ENCODE measurements at places on chromosomes 3 and 15.

DNA sequence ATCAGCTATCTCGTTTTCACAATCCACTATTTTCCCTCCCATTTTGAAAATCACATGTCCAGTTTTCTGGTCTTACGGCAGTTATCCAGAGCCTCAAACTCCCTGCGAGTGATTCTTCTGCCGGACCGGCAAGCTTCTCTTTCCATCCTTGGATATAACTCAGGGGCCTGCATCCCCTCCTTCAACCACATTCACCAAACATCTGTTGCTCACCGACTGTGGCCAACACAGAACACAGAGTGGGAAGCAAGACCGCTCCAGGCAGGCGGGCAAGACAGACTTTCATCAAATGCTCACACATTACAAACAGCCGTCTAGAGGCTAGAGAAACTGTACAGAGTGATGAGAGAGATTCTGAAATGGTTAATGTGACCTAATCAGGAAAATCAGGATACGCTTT, 7.6 kb upstream of the SLC12A8 start:
- no peak for DNase-seq

GRCh38 chr3:129577366-129577765, 29.1 kb downstream of the PLXND1 start:
- no peak for DNase-seq

- no peak for DNase-seq
Observed at GRCh38 chr3:117547956-117548550, 838.5 kb downstream of the TUSC7 start.

GRCh38 chr3:32128936-32129335, 22.5 kb downstream of the GPD1L start:
- no peak for DNase-seq

- no peak for DNase-seq
Observed at GRCh38 chr15:35698331-35698730, 152.4 kb upstream of the DPH6 start.

- DNase-seq: no peak
Observed at GRCh38 chr3:109178708-109179107, 42.2 kb downstream of the C3orf85 start.

GRCh38 chr3:47001731-47002170, 22.3 kb downstream of the NBEAL2 start:
- DNase-seq: no peak

DNA sequence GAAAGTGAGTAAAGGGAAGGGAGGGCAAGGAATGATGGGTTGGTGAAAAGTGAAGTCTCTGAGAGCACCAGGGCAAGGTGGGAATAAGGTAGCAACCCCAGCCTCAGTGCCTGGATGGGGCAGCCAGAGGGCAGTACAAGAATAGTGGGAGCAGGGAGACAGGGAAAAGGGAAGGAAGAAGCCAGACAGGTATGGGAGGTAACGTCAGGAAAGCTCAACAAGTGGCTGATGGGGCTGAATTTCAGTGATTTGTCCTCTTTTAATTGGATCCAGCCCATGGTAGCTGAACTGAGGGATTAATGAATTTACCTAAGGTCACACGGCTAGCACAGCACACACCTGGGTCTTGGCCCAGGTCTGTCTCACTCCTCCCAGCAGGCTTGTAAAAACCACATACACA, 12.6 kb downstream of the RORA start:
- no peak for DNase-seq

DNA sequence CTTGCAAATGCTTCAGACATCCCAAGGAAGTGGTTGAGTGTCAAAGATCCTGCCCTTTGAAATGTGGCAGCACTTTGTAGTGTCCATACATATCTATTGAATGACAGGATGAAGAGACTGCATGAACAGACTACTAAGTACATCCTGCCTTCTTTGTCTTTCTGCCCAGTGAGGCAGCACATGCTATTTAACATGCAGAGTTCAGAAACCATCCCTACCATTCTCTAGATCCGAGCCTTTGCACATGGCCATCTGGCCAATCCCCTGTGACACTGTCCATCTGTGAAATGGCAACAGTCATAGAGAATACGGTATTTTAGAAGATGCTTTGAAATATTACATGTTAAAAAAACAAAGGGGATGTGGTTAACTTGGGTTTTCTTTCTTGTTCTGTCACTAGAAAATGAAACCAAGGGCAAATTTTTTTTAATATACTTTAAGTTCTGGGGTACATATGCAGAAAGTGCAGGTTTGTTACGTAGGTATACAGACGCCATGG, 519.6 kb downstream of the NTRK3 start:
- DNase-seq: no peak

DNA sequence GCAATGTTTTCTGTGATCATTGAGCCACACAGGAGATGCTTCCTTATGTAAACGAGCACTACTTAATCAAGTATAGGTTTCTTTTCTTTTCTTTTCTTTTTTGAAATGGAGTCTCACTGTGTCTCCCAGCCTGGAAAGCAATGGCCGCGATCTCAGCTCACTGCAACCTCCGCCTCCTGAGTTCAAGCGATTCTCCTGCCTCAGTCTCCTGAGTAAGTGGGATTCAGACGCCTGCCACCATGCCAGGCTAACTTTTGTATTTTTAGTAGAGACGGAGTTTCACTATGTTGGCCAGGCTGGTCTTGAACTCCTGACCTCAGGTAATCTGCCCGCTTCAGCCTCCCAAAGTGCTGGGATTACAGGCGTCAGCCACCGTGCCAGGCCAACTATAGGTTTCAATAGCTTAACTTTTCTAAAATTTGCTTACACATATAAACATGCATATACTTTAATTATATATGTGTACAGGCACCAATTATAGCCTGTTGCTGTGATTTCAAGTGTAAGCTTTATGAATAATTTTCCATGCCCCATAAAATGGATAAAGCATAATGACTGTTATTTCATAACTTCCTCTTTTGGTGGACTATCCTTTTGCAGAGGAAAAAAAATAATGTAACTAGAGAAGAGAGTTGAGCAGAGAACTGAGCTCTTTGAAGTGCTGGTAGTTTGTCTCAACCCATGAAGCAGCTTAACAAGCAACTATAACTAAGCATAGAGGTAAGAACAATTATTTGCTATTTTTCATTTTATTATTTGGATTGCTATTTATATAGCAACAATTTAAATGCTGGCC, 24.8 kb upstream of the MBNL1 start:
- no peak for DNase-seq

- no peak for DNase-seq
Observed at GRCh38 chr3:2543247-2543646, 444.6 kb downstream of the CNTN4 start.

- DNase-seq: no peak
Observed at GRCh38 chr3:121515313-121515712, 30.5 kb downstream of the POLQ start.

DNA sequence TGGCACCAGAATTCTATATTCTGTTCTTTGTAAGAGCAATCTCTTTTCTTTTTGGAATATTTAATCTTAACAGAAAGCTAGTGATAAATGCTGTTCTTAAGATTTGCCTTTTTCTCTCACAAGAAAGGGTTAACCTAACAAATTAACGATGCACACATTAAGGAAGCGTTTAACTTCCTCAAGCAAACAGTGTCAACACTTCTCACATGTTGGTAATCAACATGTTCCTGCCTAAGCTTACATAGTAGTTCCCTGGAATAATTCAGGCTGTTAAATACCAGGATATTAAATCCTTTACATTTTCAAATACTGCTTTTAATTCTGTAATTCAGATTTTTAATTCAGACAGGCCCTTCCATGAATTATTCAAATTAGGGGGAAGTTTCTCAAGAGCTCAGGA, 67.4 kb upstream of the RPL35A start:
- DNase-seq: no peak

GRCh38 chr3:133457465-133458067, 57.7 kb downstream of the BFSP2 start:
- DNase-seq: no peak

DNA sequence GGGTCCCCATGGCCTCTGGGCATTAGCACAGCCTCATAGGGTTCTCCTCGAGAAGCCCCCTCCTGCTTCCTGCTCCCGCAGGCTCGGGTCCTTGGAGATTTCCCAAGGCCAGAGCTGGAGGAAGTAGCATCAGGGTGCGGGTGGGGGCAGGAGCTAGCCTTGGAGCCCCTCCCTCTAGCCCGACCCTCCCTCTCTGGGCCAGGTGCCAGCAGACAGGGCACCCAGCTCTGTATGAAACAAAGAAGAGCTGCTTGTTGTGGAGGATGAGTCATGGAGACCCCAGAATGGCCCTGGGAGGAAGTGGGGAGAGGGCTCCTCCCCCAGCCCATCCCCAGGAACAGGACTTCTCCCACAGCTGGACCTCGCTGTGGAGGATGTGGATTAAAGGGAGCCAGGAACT, 29.2 kb downstream of the EPHB3 start:
- no peak for DNase-seq

DNA sequence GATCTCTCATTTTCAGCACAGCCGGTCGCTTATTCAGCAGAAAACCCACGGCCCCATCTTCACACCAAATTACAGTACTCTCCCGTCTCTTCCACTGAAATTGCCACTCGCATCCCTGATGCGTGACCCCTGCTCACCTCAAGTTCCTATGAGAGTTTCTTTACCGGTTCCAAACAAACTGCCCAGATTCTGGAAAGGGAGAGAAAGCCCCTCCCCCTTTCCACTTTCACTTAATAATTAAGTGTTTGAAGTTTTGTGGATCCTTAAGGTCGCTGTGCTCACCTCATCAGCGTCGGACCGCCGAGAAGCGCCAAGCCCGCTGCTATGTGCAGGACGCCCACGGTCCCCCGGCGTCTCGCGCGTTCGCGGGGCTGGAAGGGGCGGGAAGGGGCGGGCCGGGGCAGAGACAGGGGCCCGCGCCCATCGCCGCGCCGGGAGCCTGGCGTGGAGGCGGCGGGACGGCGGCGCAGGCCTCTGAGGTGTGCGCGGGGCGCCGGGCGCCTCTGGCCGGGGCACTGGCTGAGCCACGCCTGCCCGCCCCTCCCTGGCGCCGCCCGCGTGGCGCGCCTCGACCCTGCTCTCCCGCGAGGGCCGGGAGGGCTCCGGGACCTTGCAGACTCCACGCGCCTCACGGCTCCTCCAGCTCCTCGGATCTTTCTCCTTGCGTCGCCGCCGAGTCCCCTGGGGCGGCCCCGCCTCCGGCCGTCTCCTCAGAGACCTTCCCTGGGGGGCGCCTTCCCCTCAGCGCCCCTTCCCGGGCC, at the start of gene GPR156:
TSS of gene GPR156 (minus strand) at position 476 of the 761 bp plus-strand sequence. CDS start 41,124 bp downstream, outside the sequence.
- DNase-seq: no peak

DNA sequence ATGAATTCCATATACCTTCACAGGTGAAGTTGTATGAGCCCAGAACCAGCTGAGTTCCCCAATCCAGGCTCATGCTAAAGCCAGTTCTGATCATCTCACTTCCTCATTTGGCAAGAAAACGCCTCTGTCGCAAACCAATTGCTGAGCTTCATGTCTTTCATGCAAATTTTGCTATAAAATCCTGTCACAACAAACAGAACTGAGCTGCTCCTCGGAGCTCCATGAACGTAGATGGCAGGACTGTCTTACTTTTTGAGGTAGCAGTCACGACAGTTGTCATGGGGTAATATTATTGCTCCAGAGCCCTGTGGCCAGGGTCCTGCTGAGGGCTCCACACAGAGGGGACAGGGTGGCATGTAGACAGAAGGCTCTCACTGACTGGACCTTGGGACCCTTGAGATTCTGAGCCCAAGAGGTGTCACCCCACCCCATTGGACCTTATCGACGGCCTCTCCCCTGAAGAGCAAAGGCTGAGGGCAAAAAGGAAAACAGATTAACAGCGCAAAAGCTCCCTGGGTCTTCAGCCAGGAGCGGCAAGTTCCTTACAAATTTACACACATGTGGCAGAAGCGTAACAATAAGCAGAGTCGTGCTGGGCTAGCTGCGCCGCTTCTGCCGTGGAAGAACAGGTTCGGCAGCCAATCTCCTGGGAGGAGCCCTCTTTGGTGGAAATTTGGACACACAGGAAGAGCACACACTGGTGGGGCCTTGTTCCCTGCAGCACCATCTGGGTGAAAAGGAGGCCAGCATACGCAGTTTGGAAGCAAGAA, 249.2 kb downstream of the OPA1 start:
- DNase-seq: no peak
